NCI-H1694 treated with DMSO at 0.1 percent for 48 hours (cell line): ENCODE measurements at places on chromosomes 6 and 20.

GRCh38 chr20:51586005-51586440, 43.5 kb upstream of the NFATC2 start:
- DNase-seq: no peak

DNA sequence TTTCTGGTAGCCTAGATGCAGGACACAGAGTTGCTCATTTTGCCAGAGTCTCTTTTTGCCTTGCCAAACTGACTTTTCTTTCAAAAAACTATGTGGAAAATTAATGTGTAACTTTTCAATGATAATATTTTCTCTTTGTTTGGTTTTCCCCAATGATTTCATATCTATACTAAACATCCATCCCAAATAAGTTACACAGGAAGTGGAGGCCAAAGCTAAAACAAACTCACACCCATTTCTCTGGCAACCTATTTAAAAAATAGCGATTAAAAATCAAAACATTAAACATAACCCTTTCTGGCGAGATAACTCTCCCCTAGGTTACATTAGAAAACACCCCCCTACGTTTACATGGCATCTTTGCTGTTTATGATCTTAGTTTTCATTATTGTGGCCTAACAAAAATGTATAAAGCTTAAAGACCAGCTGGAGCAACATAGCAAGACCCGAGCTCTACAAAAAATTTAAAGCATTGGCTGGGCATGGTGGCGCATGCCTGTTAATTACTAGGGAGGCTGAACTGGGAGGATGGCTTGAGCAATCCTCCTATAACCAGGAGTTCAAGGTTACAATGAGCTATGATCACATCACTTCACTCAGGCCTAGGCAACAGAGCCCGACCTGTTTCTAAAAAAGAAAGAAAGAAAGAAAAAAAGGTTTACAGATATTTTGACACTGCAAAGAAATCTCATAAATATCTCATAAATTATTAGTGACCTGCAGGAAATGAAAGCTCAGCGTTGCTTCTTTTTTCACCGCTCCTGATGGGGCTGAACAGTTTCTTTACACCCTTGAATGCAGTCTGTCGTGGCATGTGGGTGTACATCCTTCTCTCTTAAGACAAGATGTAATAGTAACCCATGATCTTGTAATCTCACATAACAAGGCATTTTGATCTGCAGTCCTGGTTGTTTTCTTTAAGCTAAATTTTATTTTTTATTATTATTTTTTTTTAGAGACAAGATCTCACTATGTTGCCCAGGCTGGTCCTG, 32.8 kb upstream of the CEP85L start:
- DNase-seq: no peak

DNA sequence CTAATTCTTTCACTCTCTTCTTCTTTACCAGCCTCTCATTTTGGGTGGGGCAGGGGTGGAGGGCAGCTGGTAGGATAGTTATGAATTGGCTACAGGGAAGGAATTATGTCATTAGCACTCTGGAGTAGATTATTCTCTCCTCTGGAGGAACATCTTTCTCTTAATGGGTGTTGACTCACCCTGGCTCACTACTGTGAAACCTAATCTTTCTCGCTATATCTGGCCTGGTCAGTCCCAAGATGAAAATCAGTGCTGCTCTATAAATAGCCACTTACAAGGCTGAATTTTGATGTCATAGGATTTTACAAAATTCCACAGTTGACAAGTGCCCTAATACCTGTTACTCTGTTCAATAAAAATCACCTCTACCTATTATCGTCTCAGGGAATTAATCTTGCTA, 151.3 kb downstream of the COL9A1 start:
- DNase-seq: no peak

GRCh38 chr6:150994026-150994425, 128.5 kb downstream of the MTHFD1L start:
- DNase-seq: no peak

DNA sequence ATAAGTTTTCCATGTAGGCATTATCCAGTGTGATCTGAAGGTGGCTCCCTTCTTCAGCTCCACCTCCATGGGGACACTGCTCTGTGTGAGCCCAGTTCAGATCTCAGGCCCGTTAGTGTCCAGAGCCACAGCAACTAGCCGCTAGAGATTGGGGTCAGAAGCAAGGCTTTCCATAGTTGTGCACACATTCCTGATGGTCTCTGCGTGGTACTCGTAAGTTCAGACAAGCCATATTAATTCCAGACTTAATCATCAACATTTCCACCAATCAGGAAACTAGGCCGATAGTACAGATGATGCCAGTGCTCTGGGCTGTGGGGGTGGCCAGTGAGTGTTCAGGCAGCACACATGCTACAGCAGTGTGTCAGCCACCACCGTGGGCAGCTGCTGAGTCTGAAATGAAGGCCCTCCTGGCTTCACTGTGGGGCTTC, 17.5 kb upstream of the SYNCRIP start:
- no peak for DNase-seq

DNA sequence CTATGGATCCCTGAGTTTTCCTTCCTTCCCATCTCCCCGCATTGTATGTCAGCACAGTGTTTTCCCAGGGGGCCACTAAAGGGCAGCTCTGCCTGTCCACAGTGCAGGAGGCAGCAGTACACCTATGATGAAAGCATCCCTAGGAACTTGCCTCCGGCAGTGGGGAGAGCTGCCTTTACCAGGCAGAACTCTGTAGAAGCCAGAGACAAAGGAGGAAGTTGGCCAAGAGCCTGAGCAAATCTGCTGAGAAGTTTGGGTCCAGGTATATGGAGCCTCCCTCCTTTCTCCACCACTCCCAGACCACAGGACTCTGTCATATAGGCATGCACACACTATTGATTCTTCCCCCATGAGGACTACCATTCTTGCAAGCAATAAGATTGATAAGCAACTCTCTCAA, 282.7 kb downstream of the TBC1D7 start:
- DNase-seq: no peak

GRCh38 chr20:47762699-47763268, 22.5 kb downstream of the SULF2 start:
- DNase-seq: no peak

DNA sequence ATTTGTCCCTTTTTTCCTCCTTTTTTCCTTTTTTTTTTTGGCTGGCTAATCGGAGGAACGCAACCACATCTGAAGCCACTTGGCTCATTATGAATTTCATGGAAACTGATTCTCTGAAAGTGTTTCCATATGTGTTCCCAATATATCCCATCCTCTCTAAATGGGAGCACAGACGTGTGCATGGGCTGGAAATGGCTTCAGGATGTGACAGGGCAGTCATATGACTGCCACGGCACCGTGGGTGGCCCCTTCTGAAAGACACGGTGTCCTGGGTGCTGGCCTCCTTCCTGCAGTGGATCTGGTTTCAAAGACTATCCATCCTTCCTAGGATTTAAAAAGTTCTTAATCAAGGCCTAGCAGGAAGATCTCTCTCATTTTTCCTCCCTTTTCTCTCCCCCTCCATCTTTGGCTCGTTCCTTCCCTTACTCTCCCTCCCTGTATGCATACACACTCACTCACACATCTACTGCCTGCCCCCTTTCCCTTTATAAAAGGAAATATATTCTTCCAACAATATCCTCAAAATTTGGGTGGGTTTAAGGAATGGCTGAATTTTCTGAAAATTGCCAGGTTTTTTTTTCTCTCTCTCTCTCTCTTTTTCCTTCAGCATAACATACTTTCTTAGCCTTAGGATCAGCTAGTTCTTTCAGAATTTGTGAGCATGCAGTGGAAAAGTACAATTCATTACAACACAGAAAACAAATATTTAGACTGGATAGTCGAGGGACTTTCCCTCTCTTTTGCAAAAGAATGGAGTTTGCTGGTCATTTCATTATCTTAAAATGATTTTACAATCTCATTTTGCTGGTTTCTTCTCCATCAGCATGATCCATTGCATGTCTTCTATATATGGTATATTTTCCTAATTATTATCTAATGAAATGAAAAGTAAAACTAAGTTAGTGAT, 161.2 kb upstream of the SUPT3H start:
- no peak for DNase-seq

GRCh38 chr6:118306392-118307238, 241.5 kb upstream of the PLN start:
- DNase-seq: no peak
